ENCODE measurements at places on chromosomes 7 and 10.

- DNase-seq = no peak
Measured at GRCh38 chr10:13219685-13220670, 14.2 kb downstream of the UCMA start.

DNA sequence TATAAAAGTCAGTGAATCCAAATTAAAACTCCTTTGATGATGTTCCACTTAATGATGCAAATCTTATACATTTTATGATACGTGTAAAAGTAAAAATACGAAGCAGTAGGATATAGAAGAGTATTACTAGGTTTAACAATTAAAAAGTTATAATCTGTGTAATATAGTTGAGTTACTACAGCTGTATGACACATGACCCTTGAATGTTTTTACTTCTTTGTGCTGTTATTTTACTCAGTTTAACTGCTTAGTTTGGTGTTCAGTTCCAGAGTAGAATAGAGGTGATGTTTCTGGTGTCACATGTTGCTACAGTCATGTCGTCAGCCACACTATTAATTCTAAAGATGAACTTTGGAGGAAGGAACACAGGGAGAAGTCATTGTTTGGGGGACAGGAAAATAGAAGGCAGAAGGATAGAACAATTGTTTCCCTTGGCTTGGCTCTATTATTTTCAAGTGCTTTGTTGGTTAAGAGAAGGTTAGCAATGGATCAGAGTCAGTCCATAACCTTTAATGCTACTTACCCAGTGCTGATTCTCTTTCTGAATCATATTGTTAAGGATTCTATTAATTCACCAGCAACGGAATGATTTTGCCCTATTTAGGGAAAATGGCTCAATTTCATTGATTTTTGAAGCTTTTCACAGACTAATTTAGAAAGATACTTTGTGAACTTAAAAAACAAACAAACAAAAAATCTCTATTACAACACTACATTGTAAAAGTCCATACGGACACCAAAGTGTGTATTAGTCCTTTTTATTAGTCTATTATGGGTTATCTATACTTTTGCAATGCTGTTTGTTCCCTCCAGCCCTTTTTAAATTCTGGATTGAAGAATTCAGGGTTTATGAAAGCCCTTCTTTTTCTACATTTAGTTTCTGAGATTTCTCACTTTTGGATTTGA lies 73.4 kb downstream of the CPED1 start:
- DNase-seq = no peak

GRCh38 chr10:26214551-26215395 lies 1.8 kb upstream of the GAD2 start:
- no peak for DNase-seq

DNA sequence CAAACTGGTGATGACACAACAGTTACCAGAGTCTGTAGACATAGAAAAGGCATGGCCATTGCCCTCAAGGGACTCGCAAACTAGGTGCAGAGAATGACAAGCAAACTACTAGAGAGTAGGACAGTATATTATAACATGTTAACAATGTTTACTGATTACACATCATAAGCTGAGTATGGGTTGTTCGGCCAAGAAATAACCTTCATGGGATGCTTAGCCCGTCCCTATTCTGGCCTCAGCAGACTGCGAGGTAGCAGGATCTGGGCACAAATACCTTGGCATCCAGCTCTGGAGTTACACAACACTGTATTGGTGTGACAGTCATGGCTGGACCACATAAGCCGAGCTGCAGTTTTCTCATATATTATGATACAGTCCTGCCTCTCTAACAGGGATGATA lies 51.4 kb downstream of the ABCB4 start:
- DNase-seq = no peak

DNA sequence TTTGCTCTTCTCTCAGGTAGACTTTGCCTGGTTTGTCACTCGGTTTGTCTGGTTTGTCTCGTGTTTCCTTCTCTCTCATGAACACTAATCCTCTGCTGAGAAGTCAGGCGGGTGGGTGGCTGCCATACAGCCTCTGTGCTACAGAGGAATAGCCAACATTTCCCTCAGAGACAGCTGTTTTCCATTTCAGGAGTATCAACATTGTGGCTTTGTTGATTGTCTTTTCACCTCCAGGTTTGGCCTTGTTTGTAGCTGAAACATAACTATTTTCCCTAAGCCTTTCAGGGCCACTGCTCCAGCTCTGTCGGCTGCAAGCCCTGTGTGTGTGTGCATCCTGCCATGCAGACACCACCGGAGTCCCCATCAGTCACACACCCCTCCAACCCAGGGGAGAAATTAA lies 122.8 kb downstream of the BAMBI start:
- no peak for DNase-seq

GRCh38 chr10:132465193-132465888 lies 68.3 kb downstream of the PWWP2B start:
- no peak for DNase-seq

GRCh38 chr7:40571796-40572195 lies 437.0 kb downstream of the SUGCT start:
- DNase-seq = no peak

- DNase-seq = peak; percentile 59
Measured at GRCh38 chr10:133275684-133276092, 980 bp downstream of the ADAM8 start.

All from CD8-positive, alpha-beta T cell (primary cell).